ENCODE measurements at places on chromosomes 6 and 20.

DNA sequence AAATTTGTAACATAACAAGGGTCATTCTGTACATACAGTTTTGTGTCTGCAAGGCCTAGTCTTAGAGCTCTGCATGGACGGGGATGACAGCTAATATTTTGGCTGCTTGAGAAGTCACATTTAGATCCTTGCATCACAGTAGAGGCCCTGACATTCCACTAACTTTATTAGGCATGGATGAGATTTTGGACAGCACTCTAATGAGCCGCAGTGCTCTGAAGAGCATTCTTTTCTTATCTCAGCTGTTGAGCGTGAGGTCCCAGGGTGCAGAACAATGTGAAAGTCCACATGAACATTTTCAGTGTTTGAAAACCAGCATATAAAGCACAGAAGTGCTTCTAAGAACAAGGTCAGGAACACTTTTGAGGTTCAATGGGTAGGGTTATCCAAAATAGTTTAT is 58.9 kb downstream of the IPCEF1 start:
- no peaks in the 10 kb centered on the region for H3K36me3 ChIP-seq
- no peaks in the 10 kb centered on the region for H3K4me1 ChIP-seq

DNA sequence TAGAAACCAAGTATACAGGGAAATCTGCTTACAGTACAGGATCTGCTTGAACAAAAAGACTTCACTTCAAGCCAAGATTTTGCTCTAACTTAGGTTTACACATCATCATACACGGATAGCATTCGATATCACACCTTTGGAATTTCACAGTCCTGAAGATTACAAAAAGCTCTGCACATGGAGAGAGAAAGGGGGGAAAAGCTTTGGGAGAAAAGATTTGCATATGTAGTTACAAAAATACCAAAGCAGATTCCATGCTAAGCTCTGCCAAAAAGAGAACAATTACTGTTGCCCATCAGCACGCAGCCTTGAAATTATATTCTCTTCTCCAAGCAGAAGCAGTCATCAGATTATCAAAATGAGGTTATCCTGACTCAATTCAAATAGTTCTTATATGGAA is 62.0 kb downstream of the HIVEP2 start:
- H3K27me3 ChIP-seq, result no peaks in the 10 kb centered on the region
- no peaks in the 10 kb centered on the region for H3K36me3 ChIP-seq
- H3K4me1 ChIP-seq, result peaks cover 31% of the 10 kb centered on the region
- no peak overlapping the region for H3K4me3 ChIP-seq

GRCh38 chr6:42259841-42260395 is 42.3 kb upstream of the MRPS10 start:
- no peak for DNase-seq
- H3K36me3 ChIP-seq, result peaks cover 22% of the 10 kb centered on the region
- H3K4me3 ChIP-seq, result no peak overlapping the region
- peaks cover 36% of the 10 kb centered on the region for H3K4me1 ChIP-seq

GRCh38 chr20:40724566-40724965 is 35.5 kb upstream of the MAFB start:
- H3K4me1 ChIP-seq, result no peaks in the 10 kb centered on the region
- H3K27me3 ChIP-seq, result no peaks in the 10 kb centered on the region
- no peaks in the 10 kb centered on the region for H3K36me3 ChIP-seq
- no peak for DNase-seq
- no peak overlapping the region for H3K27ac ChIP-seq
- H3K4me3 ChIP-seq, result no peak overlapping the region

- H3K27me3 ChIP-seq, result no peaks in the 10 kb centered on the region
- H3K36me3 ChIP-seq, result no peaks in the 10 kb centered on the region
- no peak overlapping the region for H3K4me3 ChIP-seq
- H3K27ac ChIP-seq, result no peak overlapping the region
Observed at GRCh38 chr6:112480553-112480952, 133.4 kb downstream of the RFPL4B start.

DNA sequence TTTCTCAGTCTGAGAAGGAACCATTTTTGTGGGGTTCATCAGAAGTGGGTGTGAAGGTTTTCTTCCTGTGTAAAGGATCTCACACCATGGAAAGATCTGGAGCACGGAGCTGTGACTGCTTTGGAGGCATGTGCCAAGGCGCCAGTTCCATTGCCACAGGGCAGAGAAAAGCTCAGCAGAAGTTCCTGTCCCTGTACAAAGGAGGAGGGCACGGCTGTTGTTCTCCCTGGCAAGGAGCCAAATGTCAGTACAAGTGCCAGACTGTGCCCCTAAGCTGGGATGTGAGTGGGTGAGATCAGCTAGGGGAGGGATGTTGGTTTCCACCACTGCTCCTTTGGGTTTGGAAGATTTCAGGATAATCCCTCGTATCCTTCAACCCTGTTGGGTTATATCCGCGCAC is 117.3 kb downstream of the CRYBG1 start:
- H3K4me3 ChIP-seq, result no peak overlapping the region
- no peak for DNase-seq
- H3K27me3 ChIP-seq, result no peaks in the 10 kb centered on the region

DNA sequence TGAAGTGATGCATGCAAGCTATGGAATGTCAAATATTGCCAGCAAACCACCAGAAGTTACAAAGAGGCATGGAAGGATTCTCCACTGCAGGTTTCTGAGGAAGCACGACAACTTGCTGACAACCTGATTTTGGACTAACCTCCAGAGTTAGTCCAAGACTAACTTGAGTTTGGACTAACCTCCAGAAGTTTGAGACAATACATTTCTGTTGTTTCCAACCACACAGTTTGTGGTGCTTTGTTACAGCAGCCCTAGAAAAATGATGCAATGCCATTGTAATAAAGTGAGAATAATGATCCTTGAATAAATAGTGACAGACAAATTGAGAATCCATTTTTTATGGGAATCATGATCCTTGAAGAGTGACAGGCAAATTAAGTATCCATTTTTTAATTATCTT is 169.9 kb upstream of the HDDC2 start:
- H3K36me3 ChIP-seq, result no peaks in the 10 kb centered on the region
- no peak for DNase-seq
- H3K4me1 ChIP-seq, result peaks cover 35% of the 10 kb centered on the region
- H3K27me3 ChIP-seq, result no peaks in the 10 kb centered on the region

DNA sequence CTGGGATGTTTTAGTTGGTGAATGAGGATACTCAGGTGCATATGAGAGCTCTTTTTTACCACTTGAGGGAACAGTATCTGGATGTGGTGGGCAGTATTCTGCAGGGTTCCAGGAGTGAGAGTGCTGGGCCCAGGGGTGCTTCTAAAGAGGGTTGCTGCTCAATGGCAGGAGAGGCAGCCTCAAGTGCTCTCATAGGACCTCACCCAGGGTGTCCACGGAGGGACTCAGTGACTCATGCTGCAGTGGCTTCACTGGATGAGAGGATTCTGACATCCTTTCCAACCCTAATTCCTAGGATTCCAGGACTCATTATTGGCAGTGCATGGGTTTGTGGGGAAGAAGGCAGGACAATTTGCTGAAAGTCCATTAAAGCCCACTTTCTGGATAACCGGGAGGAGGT is 176.6 kb upstream of the FERMT1 start:
- no peak for DNase-seq
- H3K27ac ChIP-seq, result no peak overlapping the region
- H3K27me3 ChIP-seq, result no peaks in the 10 kb centered on the region
- no peaks in the 10 kb centered on the region for H3K4me1 ChIP-seq
- no peaks in the 10 kb centered on the region for H3K36me3 ChIP-seq

GRCh38 chr20:9919271-9920014 is 80.6 kb upstream of the PAK5 start:
- H3K27ac ChIP-seq, result no peak overlapping the region
- H3K27me3 ChIP-seq, result no peaks in the 10 kb centered on the region
- no peaks in the 10 kb centered on the region for H3K4me1 ChIP-seq
- DNase-seq, result no peak
- no peak overlapping the region for H3K4me3 ChIP-seq

DNA sequence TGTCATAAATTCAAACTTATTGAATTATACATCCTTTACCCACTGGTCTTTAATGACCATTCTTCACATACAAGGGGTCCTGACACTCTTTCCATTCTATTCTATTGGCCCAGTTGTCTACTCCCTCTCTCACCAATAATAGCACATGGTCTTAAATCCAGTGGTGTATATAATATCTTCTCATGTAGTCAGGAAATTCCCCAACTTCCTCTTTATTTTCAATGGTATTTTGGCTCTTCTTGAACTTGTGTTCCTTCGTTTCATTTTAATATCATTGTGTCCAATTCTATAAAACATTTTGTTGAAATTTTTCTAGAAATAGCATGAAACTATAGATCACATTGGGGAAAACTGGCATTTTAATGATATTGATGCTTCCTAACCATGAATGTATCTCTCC is 36.8 kb downstream of the PSMB9 start:
- no peak overlapping the region for H3K4me3 ChIP-seq
- H3K36me3 ChIP-seq, result no peaks in the 10 kb centered on the region
- H3K4me1 ChIP-seq, result peaks cover 5% of the 10 kb centered on the region
- no peak for DNase-seq
- no peak overlapping the region for H3K27ac ChIP-seq

DNA sequence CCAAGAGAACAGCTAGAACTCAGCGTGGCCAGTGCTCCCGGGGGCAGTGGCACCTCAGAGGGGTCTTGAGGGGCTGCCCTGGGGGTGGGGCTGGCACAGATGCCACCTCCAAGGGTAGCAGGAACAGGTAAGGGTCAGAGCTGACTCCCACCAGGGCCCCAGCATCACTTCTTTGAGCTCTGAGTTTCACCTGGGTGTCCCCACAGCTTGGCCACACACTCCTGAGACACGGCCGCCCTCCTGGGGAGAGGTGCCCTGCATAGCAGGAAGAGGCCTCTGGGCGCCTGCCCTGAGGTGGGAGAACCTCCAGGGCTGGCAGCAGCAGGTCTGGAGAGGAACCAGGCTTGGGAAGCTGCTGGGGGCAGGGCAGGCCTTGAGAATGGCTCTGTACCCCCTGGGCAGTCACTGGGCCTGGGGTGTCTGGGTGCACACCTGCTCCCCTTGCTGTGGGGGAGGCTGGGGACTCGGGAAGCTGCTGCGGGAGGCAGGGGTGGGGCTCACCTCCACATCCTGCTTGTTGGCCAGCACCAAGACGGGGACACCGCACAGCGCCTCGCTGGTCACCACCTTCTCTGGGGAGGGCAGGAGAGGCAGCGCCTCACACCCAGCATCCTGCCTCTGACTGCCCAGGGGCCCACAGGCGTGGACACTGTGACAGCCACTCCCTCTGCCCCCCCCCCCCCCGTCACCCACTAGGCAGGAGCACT is 5.0 kb downstream of the TNFRSF6B start:
- DNase-seq, result no peak
- no peaks in the 10 kb centered on the region for H3K4me1 ChIP-seq
- H3K27me3 ChIP-seq, result no peaks in the 10 kb centered on the region
- H3K36me3 ChIP-seq, result no peaks in the 10 kb centered on the region

GRCh38 chr20:31870726-31871617 is 538 bp downstream of the TTLL9 start:
- peak overlapping the region; percentile 95 for H3K4me3 ChIP-seq
- no peaks in the 10 kb centered on the region for H3K36me3 ChIP-seq
- no peak overlapping the region for H3K27ac ChIP-seq
- H3K27me3 ChIP-seq, result peaks cover 65% of the 10 kb centered on the region
- peaks cover 14% of the 10 kb centered on the region for H3K4me1 ChIP-seq

DNA sequence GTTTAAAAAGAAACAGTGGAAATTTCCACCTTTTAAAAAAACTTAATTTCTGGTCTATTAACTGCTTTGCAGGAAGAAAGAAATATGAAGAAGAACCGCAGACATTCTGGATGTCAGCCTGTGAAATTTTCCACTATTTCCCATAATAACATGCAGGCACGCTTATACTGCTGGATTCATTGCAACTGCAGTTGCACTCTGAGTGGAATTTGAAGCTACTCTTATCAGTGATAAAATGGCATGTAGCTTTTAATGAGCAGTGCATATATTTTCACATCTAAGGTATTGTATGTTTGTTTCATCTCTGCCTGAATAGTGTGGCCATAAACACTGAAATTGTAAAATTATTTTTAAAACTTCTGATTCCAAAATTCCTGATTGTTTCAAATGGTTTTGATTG is 28.2 kb downstream of the NCOA3 start:
- peaks cover 4% of the 10 kb centered on the region for H3K36me3 ChIP-seq
- no peak for DNase-seq
- no peak overlapping the region for H3K27ac ChIP-seq
- H3K4me3 ChIP-seq, result no peak overlapping the region
- H3K27me3 ChIP-seq, result no peaks in the 10 kb centered on the region
- 0 out of 2 replicates have a peak, but pooled peaks cover 10% of the 10 kb centered on the region for H3K4me1 ChIP-seq

GRCh38 chr6:151808371-151809241 is 1.1 kb downstream of the ESR1 start:
- DNase-seq, result peak; percentile 51
- peaks cover 59% of the 10 kb centered on the region for H3K27me3 ChIP-seq
- H3K27ac ChIP-seq, result no peak overlapping the region
- H3K36me3 ChIP-seq, result no peaks in the 10 kb centered on the region

DNA sequence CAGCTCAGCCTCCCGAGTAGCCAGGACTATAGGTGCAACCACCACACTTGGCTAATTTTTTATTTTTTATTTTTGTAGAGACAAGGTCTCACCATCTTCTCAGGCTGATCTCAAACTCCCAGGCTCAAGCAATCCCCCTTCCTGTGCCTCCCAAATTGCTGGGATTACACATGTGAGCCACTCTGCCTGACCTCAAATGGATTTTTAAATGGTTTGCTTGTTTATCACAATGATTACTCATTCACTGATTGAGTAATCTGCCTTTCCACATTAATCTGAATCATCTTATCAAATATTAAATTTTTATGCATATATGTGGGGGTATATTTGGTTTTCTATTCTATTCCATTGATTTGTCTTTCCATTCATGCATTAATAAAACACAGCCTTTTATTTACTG is 9.4 kb upstream of the KHDC1L start:
- H3K4me1 ChIP-seq, result peaks cover 7% of the 10 kb centered on the region
- no peak for DNase-seq
- H3K27ac ChIP-seq, result no peak overlapping the region
- no peaks in the 10 kb centered on the region for H3K27me3 ChIP-seq
